ENCODE measurements at places on chromosomes 1 and 21.

DNA sequence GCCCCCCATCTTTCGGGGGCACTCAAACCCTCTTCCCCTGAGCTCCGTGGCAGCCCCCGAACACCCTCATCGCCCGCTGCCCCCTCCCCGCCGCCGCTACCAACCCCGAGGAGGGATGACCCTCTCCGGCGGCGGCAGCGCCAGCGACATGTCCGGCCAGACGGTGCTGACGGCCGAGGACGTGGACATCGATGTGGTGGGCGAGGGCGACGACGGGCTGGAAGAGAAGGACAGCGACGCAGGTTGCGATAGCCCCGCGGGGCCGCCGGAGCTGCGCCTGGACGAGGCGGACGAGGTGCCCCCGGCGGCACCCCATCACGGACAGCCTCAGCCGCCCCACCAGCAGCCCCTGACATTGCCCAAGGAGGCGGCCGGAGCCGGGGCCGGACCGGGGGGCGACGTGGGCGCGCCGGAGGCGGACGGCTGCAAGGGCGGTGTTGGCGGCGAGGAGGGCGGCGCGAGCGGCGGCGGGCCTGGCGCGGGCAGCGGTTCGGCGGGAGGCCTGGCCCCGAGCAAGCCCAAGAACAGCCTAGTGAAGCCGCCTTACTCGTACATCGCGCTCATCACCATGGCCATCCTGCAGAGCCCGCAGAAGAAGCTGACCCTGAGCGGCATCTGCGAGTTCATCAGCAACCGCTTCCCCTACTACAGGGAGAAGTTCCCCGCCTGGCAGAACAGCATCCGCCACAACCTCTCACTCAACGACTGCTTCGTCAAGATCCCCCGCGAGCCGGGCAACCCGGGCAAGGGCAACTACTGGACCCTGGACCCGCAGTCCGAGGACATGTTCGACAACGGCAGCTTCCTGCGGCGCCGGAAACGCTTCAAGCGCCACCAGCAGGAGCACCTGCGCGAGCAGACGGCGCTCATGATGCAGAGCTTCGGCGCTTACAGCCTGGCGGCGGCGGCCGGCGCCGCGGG is 837 bp downstream of the FOXD3 start:
- no peak for DNase-seq

GRCh38 chr1:182795563-182796228 is 6.1 kb downstream of the NPL start:
- no peak for DNase-seq

DNA sequence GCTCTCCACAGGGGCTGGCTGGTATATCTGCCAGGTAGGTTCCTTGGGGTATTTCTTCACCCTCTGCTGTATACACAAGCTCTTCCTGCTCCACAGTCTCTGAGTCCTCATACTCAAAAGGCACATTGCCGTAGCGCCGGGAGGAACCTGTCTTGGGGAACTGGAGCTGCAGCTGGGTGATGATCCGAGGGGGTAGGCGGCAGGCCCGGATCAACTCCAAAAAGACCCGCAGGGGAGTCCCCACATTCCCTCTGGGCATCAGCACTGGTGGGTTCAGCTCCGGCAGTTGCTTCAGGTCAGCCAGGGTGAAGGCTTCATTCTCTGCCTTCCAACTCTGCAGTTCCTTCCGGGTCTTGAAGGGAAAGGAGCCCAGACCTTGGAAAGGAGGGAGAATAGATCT is 2.9 kb downstream of the GPATCH3 start:
- DNase-seq, result no peak

- no peak for DNase-seq
Observed at GRCh38 chr1:110449661-110450651, 993 bp upstream of the PROK1 start.

- DNase-seq, result no peak
Observed at GRCh38 chr1:197779921-197780320, 4.6 kb upstream of the DENND1B start.

GRCh38 chr1:243851765-243852164 is 1.7 kb upstream of the AKT3 start:
- no peak for DNase-seq

GRCh38 chr21:37505963-37506362 is 139.4 kb downstream of the DYRK1A start:
- no peak for DNase-seq

GRCh38 chr1:162944974-162945674 is 84.1 kb upstream of the CCDC190 start:
- DNase-seq, result no peak

DNA sequence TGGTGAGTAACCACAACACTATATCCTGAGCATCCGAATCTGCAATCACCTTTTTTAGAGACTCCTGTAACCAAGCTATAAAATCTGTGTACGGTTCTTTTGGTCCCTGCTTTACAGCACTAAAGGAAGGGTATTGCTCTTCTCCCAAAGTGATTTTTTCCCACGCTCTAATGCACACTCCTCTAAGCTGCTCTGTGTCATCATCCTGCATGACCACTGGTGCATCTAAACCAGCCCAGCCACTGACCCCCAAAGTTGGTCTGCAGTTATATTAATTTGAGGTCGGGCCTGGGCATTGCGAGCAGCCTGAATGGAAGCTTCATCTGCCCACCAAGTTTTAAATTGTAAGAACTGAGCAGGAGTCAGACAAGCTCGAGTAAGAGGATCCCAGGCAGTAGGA is 480.0 kb downstream of the PTPRU start:
- DNase-seq, result no peak

- no peak for DNase-seq
Observed at GRCh38 chr1:154938604-154939399, 2.3 kb upstream of the PMVK start.

DNA sequence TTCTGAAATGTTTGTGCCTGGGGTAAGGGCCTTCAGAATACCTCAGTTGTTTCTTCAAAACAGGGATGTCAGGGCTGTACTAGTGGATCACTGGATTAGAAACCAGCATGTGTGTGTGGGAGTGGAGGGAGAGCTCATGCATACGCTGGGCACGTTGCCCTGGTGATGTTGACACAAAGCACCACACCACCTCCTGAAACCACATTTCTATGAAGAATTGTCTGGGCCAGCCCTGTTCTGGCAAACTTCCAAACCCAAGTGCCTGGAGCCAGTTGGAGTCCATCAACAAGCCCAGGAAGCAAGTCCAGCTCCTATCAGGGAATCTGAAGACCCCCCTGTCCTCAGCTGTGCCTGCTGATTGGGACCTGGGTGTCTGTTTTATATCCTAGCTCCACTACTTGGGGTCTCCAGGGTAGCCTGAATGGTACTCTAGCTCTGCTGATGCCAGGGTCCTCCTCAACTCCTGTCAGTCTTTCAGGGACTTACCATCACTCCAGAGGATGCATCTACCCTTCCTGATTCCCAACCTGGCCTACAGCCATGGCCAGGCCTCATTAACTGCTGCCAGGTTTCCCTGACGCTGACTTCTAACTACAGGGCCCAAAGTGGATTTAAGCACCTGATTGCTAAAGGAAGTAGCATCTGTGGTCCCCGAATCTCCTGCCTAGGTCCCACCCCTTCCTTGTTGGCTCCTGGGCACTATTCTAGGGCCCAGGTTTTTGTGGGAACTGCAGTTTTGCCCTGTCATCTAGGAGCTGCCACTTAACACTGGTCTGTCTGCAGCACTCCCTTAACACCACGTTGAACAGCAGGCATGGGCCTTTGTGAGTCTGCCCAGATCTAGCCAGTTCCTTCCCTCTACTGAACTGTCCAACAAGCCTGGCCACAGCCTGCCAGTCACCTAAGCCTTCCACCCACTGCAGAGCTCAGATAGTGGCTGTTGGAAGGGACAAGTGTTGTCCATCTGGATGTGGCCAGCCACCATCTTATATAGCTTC is 45.5 kb downstream of the LPAR3 start:
- DNase-seq, result no peak

DNA sequence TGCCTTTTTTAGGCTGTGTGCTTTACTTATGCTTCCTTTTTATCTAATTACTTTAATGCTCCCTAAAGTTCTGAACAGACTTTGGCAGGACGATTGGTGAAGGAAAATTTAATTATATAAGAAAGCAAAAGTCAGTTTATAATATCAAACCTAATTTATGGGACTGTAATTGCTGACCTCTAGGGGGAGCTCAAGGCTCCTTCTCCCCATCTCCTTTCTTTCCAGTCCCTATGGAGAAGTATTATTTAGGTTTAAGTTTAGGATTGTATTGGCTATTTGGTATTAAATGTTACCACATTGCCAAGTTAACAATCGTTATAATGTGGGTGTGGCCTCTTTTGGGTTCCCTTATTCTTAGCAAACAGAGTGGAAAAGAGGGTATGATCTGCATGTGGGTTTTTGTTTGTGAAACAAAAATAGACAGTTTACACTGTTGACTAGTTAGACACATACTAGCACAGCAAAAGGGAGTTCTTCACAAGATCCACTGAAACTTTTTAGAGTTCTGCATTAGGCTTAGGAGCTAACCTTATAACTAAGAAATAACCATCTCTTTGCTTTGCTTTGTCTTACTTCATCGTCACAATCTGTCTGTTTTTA is 48.2 kb upstream of the TNFSF4 start:
- DNase-seq, result no peak

DNA sequence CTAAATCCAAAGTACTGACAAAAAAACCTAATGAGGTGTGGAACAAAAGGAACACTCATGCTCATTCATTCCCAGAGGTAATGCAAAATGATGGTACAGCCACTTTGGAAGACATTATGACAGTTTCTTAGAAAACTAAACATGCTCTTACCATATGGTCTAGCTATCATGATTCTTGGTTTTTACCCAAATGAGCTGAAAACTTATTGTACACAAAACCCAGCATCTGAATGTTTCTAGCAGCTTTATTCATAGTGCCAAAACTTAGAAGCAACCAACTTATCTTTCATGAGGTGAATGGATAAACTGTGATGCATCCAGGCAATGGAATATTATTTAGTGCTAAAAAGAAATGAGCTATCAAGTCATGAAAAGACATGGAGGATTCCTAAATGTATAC is 318.4 kb upstream of the OLFM3 start:
- no peak for DNase-seq

DNA sequence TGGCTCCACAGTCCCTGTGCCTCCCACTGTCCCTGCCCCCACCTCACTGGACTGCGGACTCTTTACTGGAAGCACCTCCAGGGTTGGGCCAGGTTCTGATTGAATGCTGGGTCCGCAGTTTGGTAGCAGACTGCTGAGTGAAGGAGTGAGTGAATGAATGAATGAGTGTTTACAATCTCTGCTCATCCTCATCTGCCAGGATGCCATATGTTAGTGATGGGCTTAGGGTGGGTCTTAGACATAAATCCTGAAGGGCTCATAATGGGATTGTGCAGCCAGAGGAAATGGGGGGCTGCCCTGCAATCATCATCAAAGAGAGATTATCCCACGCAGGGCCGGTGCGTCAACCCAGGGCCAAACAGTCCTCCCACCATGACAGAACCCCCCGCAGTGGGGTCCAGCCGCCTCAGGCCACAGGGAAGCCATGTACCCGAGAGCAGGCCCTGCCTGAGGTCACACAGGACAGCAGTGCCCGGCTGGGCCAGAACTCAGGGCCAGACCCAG is 26.1 kb downstream of the SLC1A7 start:
- DNase-seq, result no peak

- no peak for DNase-seq
Observed at GRCh38 chr1:112997781-112998180, 41.8 kb upstream of the SLC16A1 start.

DNA sequence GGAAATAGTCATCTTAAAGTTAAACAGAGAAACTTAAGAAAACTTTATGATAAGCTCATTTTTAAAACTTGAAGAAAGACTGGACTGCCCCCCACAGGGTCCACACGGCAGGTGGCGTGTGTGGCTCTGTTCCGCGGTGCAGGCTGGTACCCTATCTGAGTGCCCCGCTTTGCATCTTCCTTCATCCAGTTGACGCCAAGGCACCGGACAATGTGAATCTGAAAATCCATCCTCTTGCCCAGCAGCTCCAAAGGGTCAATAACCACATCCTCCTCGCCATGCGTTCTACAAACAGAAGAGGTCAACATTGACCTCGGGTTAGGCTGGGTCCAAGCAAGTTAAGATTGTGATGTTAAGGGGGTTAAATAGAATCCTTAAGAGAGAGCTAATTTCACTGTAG is 54.5 kb downstream of the SCCPDH start:
- no peak for DNase-seq

- DNase-seq, result no peak
Observed at GRCh38 chr1:221228594-221228993, 349.4 kb downstream of the HLX start.

GRCh38 chr1:39960431-39960958 is 5.5 kb downstream of the MFSD2A start:
- DNase-seq, result no peak

DNA sequence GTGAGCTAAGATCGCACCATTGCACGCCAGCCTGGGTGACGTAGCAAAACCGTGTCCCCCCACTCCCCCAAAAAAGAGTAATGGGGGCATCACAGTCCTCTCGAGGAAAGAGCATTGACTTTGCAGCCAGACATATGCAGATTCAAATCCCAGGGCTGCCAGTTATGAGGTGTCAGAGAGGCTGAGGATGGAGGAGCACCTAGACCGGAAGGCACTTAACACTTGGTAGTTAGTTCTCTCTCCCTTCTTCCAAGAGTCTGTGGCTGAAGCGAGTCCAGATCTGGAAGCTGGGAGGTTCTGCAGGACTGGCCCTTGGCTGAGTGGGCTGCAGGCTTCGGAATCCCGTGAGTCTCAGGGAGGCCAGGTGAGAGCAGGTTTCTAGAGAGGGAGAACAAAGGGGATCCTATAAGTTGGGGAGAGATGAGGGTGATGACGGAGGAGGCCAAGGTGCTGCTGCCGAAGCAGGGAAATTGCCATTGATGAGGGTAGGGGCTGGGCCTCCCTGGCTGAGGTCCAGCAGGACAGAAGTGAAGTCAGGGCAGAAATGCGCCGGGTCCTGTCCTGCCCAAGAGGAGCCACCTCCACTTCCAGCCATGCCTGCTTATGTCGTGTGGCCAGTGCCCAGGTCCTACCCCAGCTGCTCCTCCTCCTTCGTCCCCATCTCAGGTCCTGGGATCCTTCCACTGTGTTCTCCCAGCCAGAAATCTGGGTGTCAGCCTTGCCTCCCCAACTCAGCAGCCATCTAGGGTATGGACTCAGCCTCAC is 13.3 kb upstream of the SPOCD1 start:
- DNase-seq, result no peak

DNA sequence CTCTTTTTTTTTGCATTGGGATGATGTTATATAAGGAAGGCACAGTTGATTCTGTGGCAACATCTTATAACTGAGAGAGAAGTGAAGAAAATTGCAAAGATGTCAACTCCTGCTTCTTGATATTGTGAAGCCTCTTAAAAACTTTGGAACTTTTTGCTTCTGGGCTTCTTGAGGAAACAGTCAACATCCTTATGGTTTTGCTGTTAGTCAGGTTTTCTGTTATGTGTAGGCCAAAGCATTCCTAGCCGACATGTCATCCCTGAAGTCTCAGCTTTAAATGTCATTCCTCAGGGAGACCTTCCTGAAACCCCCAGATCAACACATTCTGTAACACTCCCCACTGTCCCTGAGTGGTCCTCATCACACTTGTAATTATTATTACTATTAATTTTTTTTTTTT is 12.6 kb downstream of the FALEC start:
- no peak for DNase-seq

- DNase-seq, result no peak
Observed at GRCh38 chr21:30936207-30936606, 54.8 kb upstream of the KRTAP11-1 start.

DNA sequence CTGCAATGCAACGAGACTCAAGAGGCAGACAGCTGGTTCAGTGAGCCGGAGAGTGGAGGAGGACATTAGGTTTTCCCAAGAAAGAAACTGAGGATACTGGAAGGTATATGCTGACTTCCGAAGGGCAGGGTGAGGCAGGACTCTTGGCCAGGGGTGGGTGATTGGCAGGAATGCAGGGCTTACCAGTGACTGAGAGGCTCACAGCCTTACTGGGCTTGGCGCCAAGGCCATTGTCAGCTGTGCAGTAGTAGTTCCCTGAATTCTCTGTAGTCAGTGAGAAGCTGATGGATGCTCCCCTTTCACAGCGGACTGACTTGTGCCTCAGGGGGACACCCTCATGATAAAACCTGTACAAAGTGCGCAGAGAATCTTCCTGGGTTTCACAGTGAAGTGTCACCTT is 9.6 kb downstream of the FCRL5 start:
- DNase-seq, result no peak
